CD4-positive, alpha-beta memory T cell (primary cell): ENCODE measurements at places on chromosomes 1 and 21. TPM values are rescaled to one million over a fixed set of nuclear protein-coding genes. Genes with fewer than 3 reads are reported as not detected.

The KRTAP19-3 gene
- not detected for total RNA-seq

The LCE5A gene
- total RNA-seq, result not detected

The PLXNA2 gene
- total RNA-seq, result 3.5 TPM

The ZNF687 gene
- 39.3 TPM for total RNA-seq

The IQCC gene
- total RNA-seq, result 2.7 TPM

The HSF2BP gene
- 0.39 TPM for total RNA-seq

The GORAB gene
- total RNA-seq, result 24.1 TPM

The SETD4 gene
- total RNA-seq, result 30.3 TPM

The TMEM50A gene
- 90.9 TPM for total RNA-seq

The KCNT2 gene
- total RNA-seq, result not detected

The SHISAL2A gene
- total RNA-seq, result 75.6 TPM

The SHISA4 gene
- 0.58 TPM for total RNA-seq

The TSSK3 gene
- total RNA-seq, result 4.3 TPM

DNA sequence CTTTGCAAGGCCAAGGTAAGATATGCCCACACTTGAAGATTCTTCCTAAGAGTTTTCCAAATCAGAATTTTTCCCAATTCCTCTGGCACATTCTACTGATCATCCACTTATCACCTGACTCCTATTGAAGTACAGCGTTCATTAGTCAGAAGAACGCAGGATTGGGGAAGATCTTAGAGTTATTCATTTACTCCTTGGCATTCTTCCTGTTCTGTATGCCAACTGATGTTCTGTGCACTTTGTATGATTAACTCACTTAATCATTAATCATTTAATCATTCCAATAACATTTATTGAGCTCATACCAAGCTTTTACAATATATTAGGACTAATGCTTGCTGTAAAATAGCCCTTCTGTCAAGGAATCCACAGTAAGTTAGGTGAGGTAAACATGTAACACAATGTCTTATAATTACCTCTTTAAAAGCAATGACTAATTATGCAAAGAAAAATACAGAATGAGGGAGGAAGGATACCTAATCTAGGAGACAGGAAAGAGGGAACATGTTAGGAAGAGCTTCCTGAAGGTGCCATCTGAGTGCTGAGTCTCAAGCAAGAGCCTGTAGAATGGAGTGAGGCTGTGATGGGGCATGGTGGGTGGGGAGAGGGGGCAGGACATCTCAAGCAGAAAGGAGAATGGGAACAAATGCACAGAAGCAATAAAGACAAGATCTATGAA is 71.1 kb upstream of the DPT start:
- H3K27me3 ChIP-seq, result no peaks in the 10 kb centered on the region
- H3K36me3 ChIP-seq, result no peaks in the 10 kb centered on the region
- DNase-seq, result no peak
- no peaks in the 10 kb centered on the region for H3K4me1 ChIP-seq
- H3K27ac ChIP-seq, result no peak overlapping the region
- no peak overlapping the region for H3K4me3 ChIP-seq

- no peak overlapping the region for H3K27ac ChIP-seq
- no peaks in the 10 kb centered on the region for H3K4me1 ChIP-seq
- DNase-seq, result no peak
- H3K27me3 ChIP-seq, result no peaks in the 10 kb centered on the region
- no peaks in the 10 kb centered on the region for H3K36me3 ChIP-seq
- H3K4me3 ChIP-seq, result no peak overlapping the region
Measured at GRCh38 chr1:208737161-208737560, 493.0 kb upstream of the PLXNA2 start.

- H3K4me1 ChIP-seq, result no peaks in the 10 kb centered on the region
- no peak for DNase-seq
- H3K27ac ChIP-seq, result no peak overlapping the region
- H3K27me3 ChIP-seq, result no peaks in the 10 kb centered on the region
- H3K36me3 ChIP-seq, result no peaks in the 10 kb centered on the region
- H3K4me3 ChIP-seq, result no peak overlapping the region
Measured at GRCh38 chr1:61170328-61171238, 88.2 kb downstream of the NFIA start.

GRCh38 chr21:45767071-45768006 is 123.8 kb downstream of the PCBP3 start:
- DNase-seq, result peak; percentile 42
- peaks cover 21% of the 10 kb centered on the region for H3K4me1 ChIP-seq
- H3K27ac ChIP-seq, result no peak overlapping the region

DNA sequence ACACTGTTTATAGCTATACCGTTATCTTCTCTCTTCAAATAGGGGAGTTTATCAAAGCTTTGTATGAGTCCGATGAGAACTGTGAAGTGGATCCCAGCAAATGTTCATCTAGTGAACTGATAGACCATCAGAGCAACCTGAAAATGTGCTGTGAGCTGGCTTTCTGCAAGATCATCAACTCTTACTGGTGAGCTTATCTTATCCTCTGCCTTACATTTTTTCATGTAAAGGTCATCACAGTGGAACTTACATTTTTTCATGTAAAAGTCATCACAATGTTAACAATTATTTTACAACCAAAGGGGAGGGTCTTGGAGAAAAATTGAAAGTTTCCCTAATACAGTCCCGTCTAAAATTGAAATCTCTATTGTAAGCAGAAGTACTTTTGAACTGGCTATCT is 45.2 kb downstream of the CLEC20A start:
- no peak overlapping the region for H3K4me3 ChIP-seq
- no peaks in the 10 kb centered on the region for H3K4me1 ChIP-seq
- DNase-seq, result no peak
- no peak overlapping the region for H3K27ac ChIP-seq

DNA sequence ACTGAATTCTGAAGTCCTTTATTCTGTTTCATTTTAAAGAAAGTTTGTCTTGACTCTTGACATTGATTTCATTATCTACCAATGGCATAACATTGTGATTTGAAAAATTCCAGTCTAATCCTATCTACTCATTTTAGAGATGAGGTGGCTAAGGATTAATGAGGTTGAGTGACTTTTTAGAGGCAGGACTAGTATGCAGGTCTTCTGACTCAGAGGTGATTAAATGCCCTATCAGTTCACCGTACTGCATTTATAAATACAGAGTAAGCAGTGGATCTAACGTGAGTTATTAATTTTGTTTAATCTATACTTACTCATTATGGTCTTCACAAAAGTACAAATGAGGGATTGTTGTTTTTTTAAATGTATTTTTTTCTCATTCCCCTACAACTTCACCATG is 277.6 kb downstream of the PTBP2 start:
- H3K4me3 ChIP-seq, result no peak overlapping the region
- H3K36me3 ChIP-seq, result no peaks in the 10 kb centered on the region
- H3K27ac ChIP-seq, result no peak overlapping the region
- H3K27me3 ChIP-seq, result no peaks in the 10 kb centered on the region
- H3K4me1 ChIP-seq, result no peaks in the 10 kb centered on the region

- no peaks in the 10 kb centered on the region for H3K36me3 ChIP-seq
- H3K4me3 ChIP-seq, result no peak overlapping the region
- H3K27me3 ChIP-seq, result no peaks in the 10 kb centered on the region
- H3K4me1 ChIP-seq, result no peaks in the 10 kb centered on the region
Measured at GRCh38 chr1:30378991-30379581, 344.3 kb downstream of the MATN1 start.

- no peak for DNase-seq
- no peaks in the 10 kb centered on the region for H3K27me3 ChIP-seq
- no peak overlapping the region for H3K27ac ChIP-seq
- no peaks in the 10 kb centered on the region for H3K36me3 ChIP-seq
Measured at GRCh38 chr1:8809342-8809736, 8.1 kb downstream of the RERE start.

- H3K27me3 ChIP-seq, result no peaks in the 10 kb centered on the region
- H3K27ac ChIP-seq, result no peak overlapping the region
- peaks cover 53% of the 10 kb centered on the region for H3K4me1 ChIP-seq
Measured at GRCh38 chr1:27153927-27154358, 982 bp downstream of the SLC9A1 start.

DNA sequence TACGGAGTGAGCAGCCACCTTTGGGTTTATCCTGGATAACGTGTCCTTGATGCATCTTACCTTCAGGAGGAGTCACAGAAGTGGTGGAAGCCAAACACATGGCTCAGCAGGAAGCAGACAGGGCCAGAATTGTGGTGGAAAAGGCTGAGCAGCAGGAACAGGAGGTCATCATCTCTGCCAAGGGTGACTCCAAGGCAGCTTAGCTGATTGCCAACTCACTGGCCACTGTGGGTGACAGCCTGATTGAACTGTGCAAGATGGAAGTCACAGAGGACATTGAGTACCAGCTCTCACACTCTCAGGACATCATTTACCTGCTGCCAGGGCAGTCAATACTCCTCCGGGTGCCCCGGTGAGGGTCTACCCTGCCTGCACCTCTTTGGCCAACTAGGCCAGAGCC is 179.3 kb downstream of the FAF1 start:
- H3K4me1 ChIP-seq, result no peaks in the 10 kb centered on the region
- peaks cover 12% of the 10 kb centered on the region for H3K36me3 ChIP-seq
- no peak for DNase-seq
- H3K4me3 ChIP-seq, result no peak overlapping the region
- no peak overlapping the region for H3K27ac ChIP-seq

DNA sequence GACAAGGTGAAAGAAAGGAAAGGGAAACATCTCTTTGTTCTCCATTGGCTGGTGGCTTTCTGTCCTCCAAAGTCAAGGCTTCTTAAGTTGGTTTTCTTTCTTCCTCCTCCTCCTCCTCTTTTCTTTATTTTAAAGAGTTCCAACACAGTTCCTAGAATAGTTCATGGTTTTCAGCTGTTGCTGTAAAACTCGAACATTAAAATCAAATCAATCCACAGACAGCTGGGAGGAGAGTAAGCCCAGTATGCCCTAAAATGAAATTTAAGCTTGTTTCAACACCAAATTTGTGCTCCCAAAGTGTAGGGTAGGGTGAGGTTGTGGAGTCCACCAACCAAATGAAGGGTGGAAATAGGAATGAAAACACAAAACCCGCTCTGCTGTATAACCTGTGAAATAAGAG is 10.5 kb upstream of the CPLANE2 start:
- peaks cover 17% of the 10 kb centered on the region for H3K4me1 ChIP-seq
- peaks cover 24% of the 10 kb centered on the region for H3K36me3 ChIP-seq
- DNase-seq, result no peak

DNA sequence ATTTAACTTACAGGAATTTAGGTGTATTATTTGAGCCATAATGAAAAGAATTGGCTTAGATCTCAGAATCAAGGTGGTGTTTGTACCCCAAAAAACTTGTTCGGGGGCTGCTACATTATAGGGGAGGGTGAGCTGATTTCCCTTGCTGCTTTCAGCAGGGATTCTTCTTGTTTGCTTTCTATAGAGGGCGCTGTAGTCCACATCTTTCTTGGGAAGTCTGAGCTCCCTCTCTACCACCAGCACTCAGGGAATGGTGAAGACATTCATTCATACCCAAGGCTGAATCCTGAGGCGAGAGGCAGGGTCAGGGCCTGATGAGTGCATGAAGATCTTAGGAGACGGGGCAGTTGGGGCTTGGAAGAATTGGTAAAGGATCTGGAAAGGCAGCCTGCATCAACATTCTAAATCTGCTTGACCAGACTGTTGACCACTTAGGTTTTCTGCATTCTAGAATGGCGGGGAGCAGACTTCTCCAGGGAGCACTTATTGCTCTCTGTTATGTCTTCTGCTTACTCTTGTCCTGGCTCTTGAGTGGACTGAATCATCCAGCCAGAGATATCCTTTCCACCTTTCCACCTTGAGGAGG is 18.9 kb downstream of the SPATA46 start:
- no peaks in the 10 kb centered on the region for H3K27me3 ChIP-seq
- no peaks in the 10 kb centered on the region for H3K36me3 ChIP-seq
- no peak overlapping the region for H3K4me3 ChIP-seq
- H3K4me1 ChIP-seq, result no peaks in the 10 kb centered on the region
- no peak overlapping the region for H3K27ac ChIP-seq

DNA sequence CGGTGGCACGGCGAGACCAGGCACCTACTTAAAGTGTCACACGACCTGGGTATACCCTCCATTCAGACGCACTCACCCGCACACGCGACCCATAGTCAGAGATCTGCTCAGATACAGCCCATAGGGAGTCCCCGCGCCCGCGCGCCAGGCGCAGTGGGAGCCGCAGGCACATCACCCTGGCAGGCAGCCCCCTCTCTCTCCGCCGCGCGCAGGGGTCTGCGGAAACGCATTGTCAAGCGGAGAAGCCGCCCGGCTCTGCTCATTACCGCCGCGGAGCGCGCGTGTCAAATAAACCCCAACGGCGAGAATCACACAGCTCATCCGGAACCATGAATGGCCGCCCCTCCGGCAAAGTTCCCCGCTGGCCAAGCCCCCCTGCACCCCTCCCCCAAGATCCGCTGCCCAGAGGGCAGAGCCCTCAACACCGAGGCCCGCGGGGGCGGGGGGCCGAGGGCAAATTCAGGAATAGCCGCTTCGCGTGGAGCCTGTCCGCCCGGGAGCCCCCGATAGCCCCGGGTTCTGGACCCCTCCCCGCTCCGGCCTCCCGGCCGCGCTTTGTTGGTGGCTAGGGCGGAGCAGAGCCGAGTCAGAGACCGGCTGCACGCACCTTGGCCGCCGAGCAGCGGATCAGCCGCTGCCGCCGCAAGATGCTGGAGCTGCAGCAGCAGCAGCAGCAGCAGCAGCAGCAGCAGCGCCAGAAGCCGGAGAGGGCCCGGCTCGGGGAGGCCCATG is 522 bp downstream of the LRP8 start:
- peak overlapping the region; percentile 78 for H3K4me3 ChIP-seq
- no peaks in the 10 kb centered on the region for H3K36me3 ChIP-seq
- DNase-seq, result peak; percentile 76

DNA sequence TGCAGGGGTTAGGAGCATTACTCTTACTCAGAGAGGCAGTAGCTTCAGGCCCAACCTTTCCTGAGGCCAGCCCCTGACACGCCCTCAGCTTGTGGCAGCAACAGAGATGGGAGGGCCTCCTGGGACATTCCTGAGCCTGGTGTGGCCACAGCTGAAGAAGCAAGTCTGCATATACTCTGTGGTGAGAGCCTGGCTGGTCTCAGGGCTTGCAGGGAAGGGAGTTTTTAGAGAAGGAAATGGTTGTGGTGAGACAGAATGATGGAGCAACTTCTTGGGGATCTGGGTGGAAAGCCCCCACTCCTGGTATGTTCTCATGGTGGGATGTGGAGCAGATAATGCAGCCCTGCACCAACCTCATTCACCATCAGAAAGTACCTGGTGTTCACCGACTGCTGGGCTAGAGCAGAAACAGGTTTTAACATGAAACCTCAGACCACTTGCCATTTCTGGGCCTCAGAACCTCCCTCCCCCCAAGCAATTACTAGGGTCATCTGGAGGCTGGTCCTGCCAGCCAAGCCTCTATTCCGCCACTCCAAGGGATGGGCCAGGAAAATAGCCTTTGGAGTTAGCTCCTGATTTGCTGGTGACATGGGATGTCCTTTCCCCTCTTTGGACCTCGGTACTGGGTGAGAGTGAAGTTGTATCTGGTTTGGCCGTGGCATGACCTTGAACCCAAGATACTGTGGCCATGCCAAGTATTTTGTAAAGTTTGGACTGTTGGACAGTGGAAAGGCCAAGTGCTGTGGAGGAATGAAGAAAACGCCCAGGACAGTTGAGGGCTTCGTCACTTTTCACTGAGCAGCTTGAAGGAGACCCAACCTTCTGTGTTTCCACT is 28.1 kb upstream of the RNF19B start:
- no peaks in the 10 kb centered on the region for H3K36me3 ChIP-seq
- peaks cover 35% of the 10 kb centered on the region for H3K4me1 ChIP-seq
- H3K4me3 ChIP-seq, result no peak overlapping the region
- no peaks in the 10 kb centered on the region for H3K27me3 ChIP-seq
- peak; percentile 36 for DNase-seq
- peak overlapping the region; percentile 40 for H3K27ac ChIP-seq
